ENCODE measurements at places on chromosomes 13 and 19.

DNA sequence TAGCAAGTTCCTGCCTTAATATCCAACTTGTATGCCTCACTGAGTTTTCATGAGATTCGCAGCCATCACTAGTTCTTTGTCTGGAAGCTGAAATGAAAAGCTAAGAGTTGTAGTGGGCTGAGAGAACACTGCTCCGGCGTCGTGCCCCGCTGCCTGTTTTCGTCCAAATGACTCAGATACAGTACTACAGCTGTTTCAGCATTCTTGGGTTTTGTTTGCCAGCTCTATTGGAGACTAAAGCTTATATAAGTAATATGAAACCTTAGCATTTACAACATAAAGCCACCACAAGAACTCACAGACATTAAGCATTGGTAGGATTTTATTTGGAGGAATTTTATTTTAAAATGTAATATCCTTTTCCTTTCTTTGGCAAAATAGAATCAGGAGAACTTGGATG, 299.7 kb downstream of the DLEU7 start:
- no peak for DNase-seq

DNA sequence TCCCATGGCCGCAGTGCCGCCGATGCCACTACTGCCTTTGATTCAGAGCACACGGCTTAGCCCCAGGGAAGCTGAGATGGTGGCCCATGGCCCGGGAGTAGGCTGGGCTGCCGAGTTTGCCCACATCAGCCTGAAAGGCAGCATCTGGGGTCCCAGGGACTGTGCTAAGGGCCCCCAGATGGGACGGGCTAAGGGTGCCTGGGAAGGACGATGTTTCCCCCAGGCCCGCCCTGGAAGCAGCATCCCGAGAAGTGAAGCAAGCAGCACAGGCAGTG, 22.5 kb downstream of the MAP2K2 start:
- no peak for DNase-seq

DNA sequence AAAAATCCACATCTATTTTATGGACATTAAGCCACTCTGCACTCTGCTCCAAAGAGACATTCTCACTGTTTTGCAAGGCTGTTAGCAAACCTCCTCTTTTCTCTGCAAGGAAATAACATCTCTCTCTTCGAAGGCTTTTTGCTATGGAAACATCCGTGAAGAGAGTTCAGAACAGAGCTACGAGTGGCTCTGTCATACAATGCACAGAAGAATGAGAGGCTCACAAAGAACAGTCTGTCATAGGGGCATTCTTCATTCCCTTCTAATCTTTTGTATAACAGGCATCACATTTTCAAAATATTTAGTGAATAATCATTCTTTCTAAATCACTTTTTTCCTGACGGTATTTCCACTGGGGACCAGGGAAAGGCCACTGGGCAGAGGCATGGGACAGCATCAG, 346.1 kb downstream of the IRS2 start:
- DNase-seq, result no peak

DNA sequence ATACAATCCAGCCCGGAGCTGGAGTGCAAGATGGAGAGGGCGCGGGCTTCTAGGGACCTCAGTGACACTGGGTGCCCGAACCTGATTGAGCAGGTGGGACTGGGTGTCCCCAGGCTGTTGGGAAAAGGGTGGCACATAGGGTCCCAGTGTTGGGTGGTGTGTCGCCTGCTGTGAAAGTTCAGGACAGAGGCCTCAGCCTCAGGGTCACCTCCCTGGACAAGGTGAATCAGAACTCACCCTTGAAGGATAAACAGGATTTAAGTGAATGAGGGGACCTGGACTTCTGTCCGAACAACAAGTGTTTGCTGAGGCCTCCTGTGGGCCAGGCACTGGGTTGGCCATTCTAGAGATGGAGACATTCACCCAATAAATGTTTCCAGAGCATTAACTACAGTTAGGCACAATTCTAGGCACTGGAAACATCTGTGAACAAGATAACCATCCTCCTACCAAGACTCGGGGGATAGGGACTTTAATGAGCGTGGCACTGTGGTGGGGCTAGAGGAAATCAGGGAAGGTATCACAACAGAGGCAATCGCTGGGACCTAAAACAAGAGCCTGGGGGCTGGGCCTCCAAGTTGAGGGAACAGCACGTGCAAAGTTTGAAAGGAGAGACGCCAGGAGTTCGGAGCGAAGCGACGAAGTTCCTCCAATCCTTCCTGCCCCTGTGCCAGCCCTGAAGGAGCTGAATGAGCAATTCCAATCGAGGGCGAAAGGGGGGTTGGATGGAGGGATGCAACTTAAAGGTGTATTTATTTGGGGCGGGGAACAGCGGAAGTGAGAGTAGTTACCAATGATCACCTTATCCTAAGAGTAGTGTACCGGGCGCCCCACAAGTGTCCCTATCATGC, 921 bp upstream of the POLD1 start:
- DNase-seq, result no peak

GRCh38 chr19:11574689-11575088, 2.8 kb downstream of the ACP5 start:
- DNase-seq, result peak; percentile 59

- no peak for DNase-seq
These were observed 3.6 kb upstream of the MIER2 start for GRCh38 chr19:347946-348861.

- DNase-seq, result no peak
These were observed 322.9 kb upstream of the SPRY2 start for GRCh38 chr13:80663788-80664187.

- no peak for DNase-seq
These were observed 451.0 kb upstream of the SLC10A2 start for GRCh38 chr13:103517066-103517767.

- DNase-seq, result no peak
These were observed 43.1 kb downstream of the TMEM255B start for GRCh38 chr13:113802090-113802531.

- no peak for DNase-seq
These were observed 780 bp downstream of the ACP4 start for GRCh38 chr19:50790922-50791467.

DNA sequence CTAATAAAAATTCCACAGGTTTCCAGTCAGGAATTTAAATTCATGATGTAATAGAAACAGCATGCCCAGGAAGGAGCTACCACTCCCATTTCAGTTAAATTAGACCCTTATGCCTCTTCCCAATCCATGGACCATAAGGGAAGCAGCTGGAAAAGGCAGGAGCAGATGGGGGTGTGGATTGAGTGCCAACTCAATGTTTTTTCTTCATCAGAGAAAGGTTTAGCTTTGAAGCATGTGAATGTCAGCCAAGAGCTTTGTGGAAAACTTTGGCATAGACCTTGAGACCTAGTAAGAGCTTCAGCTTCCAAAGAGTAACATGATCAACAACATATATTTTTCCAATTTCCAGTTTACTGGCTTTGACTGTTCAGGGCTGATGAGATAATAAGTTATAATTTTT, 2139.9 kb downstream of the PCDH9 start:
- no peak for DNase-seq

DNA sequence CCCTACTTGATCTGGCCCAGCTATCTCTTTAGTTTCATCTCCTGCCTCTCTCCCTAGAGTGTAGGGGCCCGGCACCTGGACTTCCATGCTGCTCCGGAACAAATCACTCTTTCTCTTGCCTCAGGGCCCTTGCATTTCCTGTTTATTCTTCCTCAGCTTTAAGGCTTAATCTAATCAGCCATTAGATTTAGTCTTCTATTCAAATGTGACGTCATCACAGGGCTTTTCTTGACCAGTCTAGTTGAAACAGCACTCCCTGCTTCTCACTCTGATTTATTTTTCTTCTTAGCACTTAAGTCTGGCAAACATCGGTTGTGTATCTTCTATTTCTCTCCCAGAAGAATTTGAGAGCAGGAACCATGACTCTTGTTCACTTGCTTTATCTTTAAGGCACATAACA, 564.1 kb downstream of the EFNB2 start:
- DNase-seq, result no peak

- no peak for DNase-seq
These were observed 81.7 kb downstream of the RAP2A start for GRCh38 chr13:97515643-97516042.

GRCh38 chr13:99314640-99315176, 7.5 kb upstream of the GPR183 start:
- DNase-seq, result no peak

DNA sequence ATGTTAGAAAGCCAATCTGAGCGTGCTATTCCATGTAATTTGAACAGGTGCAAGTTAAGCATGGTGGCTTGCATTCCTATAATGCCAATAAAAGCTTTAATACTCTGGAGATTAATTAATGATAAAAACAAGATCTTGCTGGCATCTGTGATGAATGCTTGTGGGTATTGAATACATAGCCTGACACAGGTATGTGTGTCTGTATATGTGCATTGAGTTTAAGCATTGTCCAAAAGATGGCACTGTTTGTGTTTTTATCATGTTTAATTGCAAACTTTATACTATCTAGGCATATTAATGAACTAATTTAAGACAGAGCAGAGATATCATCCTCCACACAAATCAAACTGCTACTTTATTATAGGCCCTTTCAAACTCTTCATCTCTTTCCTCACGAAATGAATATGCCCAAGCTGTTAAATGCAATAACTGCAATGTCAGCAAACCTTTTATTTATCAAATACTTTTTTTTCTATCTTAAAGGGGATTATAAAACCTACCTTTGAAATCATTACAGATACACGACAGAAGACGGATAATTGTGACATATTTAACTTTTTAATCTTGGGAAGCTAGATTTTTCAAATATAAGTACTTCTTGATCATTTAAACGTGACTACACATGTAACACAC, 86.5 kb downstream of the TNFSF11 start:
- DNase-seq, result no peak

DNA sequence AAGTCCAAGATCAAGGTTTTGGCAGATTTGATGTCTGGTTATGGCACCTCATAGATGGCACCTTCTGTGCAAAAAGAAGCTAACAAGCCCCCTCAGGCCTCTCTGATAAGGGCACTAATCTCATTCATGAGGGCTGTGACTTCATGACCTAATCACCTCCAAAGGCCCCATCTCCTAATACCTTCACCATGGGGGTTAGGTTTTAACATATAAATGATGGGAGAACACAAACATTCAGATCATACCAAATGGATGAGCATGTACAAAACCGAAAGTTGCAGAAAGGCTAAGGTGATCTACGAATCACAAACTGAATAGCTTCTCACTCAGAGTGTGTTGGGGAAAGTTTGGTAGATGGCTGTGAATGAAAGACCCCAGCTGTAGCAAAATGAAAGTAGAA, 217.4 kb downstream of the TBC1D4 start:
- no peak for DNase-seq

GRCh38 chr19:19279062-19279612, 6.0 kb upstream of the TM6SF2 start:
- DNase-seq, result no peak

GRCh38 chr13:99980824-99981734, 505 bp upstream of the ZIC2 start:
- no peak for DNase-seq

DNA sequence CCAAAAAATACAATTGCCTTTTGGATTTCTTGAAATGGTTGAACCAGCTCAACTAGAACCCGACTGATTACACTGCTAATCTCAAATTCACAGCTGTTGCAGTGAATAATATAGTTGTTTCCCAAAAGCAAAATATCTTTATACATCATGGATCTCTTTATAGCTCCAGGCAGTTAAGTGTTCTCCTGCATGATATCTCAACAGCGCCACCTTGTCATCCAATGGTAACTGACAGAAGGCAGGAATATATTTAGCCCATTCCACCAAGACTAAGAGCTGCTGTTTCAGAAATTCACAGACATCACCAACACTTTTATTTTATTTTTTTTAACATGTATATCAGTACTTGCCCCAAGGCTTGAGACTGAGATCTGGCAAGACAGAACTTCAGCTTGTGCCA, 1141.0 kb upstream of the PRR20A start:
- no peak for DNase-seq

DNA sequence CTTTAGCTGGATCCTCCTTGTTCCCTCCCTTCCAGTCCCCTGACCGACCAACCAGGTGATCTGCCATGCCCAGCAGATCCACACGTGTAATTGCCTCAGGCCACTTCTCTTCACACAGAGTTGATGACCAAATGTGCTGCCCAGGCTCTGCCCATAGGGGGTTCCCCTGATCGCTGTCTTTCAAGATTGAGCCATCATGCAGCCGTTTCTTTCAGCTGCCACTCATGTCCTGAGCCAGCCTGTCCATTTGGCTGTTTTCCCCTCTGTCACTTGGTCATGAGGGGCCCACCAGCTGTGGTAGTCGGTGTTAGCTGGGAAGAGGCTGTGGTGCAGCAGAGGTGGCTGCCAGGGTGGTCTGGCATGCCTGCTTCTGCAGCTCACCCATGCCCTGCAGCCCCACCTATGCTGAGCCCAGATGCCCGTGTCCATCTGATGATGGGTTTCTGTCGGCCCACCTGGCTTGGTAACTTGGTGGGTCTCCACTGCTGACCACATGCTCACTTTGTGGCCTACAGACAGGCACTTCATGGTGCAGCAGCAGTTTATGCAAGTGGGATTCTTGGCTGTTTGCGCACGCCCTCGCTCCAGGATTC, 35.6 kb upstream of the GPR183 start:
- no peak for DNase-seq

DNA sequence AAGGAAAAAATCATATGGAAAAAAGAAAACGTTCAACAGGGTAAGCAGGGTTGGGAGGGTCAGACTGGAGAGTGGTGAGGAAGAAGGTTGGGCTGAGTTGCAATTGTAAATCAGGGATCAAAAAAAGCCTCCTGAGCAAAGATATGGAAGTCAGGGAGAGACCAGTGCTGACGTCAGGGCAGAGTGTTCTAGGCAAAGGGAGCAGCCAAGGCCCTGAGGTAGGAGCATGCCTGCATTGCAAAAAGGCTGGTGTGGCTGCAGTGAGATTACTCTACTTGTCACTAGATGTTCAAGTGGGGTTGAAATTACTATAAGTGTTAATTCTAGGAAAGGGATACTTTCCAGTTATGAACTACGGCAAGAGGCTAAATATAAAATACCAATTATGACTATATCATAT, 562.0 kb downstream of the MYO16 start:
- DNase-seq, result no peak

GRCh38 chr19:8323781-8324185, 2.5 kb downstream of the RPS28 start:
- DNase-seq, result no peak

DNA sequence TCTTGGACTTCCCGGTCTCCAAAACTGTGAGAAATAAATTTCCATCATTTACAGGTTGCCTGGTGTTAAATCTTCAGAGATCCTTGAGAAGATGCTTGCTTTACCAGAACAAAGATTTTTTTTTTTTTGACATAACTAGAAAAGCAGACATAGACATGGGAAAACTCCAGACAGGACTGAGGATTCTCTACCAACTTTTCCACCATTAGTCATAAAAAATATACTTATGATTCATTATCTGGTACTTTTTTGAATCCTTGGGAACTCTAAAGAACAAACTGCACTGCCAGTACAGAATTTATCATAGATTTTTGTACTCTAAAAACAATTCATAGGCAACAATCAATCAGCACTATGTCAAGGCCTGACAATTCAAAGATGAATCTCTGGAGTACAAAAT, 487.6 kb downstream of the EFNB2 start:
- DNase-seq, result no peak

DNA sequence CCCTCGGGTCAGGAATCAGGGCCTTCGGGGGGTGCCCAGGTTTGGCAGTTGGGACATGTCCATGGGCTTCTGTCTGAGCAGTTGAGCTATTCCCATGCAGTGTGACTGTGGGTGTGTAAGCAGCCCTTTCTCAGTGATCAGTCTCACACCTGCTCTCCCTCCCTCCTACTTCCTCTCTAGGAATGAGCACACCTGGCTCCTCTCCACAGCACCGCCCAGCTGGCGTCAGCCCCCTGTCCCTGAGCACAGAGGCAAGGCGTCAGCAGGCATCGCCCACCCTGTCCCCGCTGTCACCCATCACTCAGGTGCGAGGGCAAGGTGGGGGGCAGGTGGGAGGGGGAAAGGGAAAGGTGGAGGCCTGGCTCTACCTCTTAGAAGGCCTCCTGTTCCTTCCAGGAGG, 25.9 kb downstream of the COMP start:
- no peak for DNase-seq

- DNase-seq, result peak; percentile 56
These were observed at the start of gene TNPO2 for GRCh38 chr19:12723641-12724426. Gene TNPO2 (minus strand): TSS chr19:12723932. CDS start chr19:12720977, 2,955 bp downstream.

All from naive B cell (primary cell).